ENCODE measurements at places on chromosomes 7 and 10.
A peak's percentile ranks its signal among the peaks of the same experiment; 100 is the strongest.

DNA sequence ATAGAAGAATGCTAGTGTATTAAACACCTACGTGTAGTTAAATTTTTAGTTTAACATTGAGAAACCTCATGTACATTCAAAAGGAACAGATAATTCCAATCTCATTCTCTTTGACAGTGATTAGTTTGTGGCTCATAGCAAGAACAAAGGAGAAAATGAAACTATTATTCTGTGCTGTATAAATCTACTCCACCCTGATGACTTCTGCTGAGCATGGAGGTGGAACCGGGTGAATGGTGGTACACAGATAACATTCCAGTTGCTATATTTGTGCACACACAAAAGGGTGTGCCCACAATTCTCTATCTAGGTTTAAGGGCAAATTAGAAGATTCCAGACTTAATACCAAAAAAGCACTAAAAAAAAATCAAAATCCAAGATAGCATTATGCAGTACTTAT, 17.0 kb upstream of the RALA start:
- no peak for DNase-seq

GRCh38 chr7:95927756-95928155, 155.4 kb downstream of the DYNC1I1 start:
- DNase-seq: no peak

GRCh38 chr10:122746408-122746807, 46.8 kb upstream of the C10orf120 start:
- DNase-seq: no peak

GRCh38 chr7:36019538-36019937, 133.5 kb upstream of the EEPD1 start:
- no peak for DNase-seq

DNA sequence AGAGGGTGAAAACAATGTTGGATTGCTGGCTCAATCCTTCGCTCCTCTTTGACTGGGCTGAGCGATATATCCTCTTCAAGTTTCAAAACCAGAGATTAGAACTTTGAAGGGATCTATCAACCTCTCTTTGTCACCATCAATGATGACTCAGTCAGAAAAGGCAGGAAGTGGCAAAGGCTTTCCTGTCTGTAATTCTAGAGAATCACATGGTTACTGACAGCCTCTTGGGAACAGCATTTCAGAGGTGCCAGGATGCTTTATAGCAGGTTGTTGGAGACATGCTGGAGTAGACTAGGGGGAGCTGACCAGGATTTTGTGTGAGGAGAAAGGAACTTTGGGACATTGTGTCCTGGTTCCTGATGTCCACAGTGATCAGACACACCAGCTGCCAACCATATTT, 81.3 kb downstream of the PRKCQ start:
- no peak for DNase-seq

DNA sequence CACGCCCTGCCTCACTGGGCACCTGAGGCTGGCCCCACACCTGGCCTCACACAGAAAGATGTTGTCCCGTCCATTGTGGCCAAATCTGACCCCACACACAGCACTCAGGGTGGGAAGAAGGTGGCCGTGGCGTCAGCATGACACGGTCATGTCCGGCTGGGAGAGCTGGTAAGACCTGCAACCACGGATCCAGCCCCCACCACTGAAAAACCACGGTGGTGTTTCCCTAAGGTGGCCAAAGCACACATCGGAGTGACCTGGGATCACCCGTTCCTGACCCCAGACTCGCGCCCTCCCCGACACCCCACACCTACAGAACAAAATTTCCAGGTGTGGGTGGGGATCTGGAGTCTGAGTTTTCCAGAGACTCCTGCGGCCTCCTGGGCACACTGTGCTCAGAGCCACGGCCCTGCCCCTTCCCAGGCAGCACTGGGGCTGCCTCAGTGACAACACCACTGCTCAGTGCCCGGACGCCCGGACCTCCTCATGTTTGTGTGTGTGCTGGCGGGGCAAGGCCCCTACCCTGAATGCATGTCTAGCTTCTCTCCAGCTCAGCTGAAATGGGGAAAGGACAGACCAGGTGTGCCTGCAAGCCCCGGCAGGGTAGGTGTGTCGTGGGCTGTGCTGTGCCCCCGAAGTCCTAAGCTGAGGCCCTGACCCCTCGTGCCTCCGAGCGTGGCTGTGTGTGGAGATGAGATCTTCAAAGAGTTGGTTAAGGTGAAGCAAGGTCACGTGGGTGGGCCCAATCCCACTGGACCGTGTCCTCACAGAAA, 36.1 kb downstream of the STK32C start:
- no peak for DNase-seq

- no peak for DNase-seq
Observed at GRCh38 chr7:96591900-96592676, 117.6 kb downstream of the SEM1 start.

DNA sequence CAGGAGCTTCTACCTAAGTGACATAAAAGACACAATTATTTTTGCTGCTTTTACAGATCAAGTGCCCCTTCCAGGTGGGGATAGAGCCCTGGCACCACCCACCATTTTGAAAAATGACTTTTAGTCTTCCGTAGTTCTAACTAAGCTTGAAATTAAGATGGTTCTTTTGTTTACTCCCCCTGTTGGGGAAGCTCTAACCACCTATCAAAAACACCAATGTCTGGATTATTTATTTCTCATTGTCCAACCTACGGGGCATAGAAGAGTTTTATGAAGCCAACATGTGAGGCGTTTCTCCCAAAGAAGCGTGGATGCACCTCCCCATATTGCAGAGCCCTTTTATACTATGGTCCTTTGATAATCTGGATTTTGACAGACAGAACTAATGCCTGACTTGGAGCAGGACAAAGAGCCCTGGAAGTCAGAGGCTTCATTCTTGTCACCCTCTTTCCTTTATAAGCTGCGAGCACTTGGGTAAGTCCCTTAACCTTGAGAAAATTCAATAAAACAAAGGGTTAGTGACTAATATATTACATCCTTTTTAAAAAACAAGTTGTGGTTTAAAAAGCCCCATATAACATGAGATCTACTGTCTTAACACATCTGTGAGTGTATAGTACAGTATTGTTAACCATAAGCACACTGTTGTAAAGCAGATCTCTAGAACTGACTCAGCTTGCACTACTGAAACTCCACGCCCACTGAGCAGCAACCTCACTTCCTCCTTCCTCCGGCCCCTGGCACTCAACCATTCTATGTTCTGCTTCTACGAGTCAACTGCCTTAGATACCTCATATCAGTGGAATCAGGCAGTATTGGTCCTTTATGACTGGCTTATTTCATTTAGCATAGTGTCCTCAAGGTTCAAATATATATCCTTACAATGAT, 67.5 kb downstream of the ATXN7L1 start:
- peak; percentile 29 for DNase-seq
